ENCODE measurements at places on chromosomes 13 and 19.

DNA sequence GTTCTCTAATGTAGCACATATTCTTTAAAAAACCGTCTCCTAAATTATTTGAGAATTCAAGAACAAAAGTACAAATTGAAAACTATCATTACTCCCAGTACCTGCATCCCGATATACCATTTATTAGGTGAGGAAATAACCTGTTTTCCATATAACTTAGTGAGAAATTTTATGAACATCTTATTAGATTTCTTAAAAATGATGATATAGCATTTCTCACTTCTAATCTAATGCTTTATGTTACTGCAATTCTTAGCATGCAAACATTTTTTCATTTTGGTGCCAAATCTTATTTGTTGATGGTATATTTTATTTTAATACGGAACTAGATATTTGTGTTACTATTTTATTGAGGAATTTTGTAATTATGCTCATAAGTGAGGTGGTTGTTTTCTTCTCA is 1321.3 kb upstream of the SLC10A2 start:
- no peak for DNase-seq

GRCh38 chr13:40530961-40531360 is 135.5 kb downstream of the FOXO1 start:
- no peak for DNase-seq

GRCh38 chr13:50130123-50130946 is 115.1 kb downstream of the KCNRG start:
- DNase-seq = peak; percentile 50

DNA sequence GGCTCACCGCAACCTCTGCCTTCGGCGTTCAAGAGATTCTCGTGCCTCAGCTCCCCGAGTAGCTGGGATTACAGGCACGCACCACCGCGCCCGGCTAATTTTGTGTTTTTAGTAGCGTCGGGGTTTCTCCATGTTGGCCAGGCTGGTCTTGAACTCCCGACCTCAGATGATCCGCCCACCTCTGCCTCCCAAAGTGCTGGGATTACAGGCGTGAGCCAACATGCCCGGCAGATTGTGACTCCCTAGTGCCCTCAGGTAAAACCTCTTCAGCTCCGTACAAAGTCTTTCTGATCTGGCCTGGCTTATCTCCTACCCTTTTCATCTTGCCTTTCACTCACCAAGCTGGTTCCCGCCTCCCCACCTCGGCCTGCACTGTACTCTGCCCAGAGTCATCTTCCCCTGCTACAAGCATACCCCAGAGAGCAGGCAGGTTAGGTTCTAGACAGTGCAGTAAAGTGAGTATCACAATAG is 15.0 kb downstream of the BICRA start:
- peak; percentile 65 for DNase-seq

DNA sequence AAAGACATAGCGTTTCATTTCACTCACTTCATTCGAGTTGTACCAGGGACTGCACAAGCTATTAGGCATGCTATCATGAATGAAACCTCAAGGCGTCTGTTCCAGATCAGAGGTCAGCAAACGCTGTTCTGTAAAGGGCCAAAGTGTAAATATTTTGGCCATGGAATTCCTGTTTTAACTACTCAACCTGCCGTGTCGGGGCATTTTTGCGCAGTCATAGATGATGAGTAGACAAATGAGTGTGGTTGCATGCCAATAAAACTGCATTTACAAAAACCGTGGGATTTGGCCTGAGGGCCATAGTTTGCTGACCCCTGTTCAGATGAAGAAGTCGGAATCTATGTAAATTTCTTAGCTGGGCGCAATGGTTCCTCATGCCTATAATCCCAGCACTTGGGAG is 6.5 kb downstream of the INSR start:
- DNase-seq = no peak

DNA sequence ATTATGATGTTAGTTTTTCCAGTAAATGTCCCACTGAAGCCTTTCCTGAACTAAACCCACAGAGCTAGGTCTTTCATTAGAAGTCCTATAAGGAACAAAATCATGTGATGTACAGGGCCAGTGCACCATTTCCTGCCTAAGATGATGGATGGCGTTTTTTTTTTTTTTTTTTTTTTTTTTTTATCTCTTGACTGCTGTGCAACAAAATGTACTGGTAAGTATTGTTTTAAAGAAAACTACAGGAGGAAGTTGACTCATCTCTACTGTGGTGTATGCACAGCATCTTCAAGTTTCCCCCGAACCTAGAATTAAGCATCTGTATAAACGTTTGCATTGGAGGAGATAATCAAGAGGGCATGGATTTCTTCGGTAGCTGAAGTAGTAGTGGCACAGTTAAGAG is 197.5 kb downstream of the NBEA start:
- no peak for DNase-seq

GRCh38 chr13:60120617-60121336 is 43.0 kb downstream of the DIAPH3 start:
- DNase-seq = no peak

DNA sequence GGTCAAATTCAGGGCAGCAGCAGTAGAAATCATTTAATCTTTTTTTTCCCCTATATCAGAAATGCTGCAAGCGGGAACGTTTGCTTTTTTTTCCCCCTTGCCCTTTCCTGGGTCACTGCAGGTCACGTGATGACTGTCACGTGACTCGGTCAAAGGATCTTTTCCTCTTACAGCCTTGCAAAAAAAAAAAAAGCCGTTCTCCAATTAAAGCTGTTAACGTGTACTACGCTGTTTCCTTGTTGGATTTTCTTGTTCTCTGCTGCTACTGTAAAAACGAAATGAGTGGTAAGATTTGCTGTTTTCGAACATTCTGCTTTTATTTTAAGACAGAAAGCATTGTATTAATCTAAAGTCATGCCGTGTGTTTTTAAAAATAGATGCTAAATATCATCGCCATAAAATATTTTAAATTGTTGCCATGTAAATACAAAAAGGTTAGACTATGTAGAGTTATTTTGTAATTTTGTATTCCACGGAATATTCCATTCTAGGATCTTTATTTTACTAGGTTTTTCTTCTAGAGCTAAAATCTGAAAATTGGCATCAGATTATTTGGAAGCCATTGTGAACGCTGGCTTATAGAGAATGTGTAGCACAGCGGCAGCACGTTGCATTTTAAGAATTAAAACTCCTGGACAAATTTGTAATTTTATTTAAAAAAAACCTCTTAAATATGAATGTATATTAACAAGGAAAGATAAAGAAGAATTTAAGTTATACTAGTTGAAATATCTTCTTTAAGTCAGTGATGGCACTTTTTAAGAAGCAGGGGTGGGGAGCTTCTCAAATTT is 109.8 kb upstream of the MLNR start:
- peak; percentile 84 for DNase-seq

DNA sequence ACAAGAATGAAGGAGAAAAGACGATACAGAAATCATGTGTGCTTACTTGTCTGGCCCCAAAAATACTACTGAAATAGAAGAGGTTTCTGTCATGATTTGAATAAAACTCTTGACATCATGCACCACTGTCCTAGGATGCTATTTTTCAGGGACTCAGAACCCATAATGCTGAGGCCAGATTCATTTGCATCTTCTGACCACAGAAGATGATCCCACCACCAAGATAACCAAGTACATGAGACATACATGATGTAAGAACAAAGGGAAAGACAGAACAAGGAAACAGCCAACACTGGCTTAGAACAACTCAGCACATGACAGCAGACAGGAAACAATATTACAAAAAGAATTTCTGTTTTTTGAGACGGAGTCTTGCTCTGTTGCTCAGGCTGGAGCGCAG is 2.5 kb downstream of the ZNF552 start:
- DNase-seq = no peak

- no peak for DNase-seq
Measured at GRCh38 chr13:23574421-23575145, 4.4 kb downstream of the TNFRSF19 start.

- DNase-seq = no peak
Measured at GRCh38 chr19:6298413-6298812, 18.6 kb upstream of the MLLT1 start.

GRCh38 chr19:55697069-55697440 is 22.0 kb downstream of the EPN1 start:
- DNase-seq = no peak

- peak; percentile 93 for DNase-seq
Measured at GRCh38 chr13:27043013-27043412, 128.6 kb downstream of the USP12 start.

- no peak for DNase-seq
Measured at GRCh38 chr13:111278258-111278657, 42.2 kb upstream of the TEX29 start.

GRCh38 chr13:97423300-97424045 is 10.5 kb upstream of the RAP2A start:
- no peak for DNase-seq

GRCh38 chr13:112790735-112791641 is 101.2 kb downstream of the ATP11A start:
- DNase-seq = no peak

- DNase-seq = no peak
Measured at GRCh38 chr13:50129081-50129705, 113.9 kb downstream of the KCNRG start.

- peak; percentile 2 for DNase-seq
Measured at GRCh38 chr13:72677431-72677830, 50.0 kb downstream of the MZT1 start.

- no peak for DNase-seq
Measured at GRCh38 chr19:16897856-16898161, 9.0 kb downstream of the F2RL3 start.

DNA sequence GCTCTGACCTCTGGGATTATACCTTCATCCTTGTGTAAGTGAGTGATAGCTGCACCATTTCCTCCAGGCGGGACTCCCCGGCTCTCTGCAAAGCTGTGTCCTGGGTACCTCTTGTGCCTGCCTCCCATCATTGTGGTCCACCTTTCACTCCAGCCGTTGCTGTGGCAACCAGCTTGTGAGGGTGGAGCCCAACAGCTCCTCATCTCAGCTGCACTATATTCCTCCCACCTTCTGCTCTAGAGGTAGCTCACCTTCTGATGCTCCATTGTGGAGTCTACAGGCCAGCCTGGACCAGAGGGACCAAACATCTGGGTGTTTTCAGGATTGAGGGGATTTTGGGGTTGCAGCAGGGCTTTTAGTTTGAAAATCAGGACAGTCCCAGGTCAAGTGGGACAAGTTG is 708.2 kb downstream of the UQCRFS1 start:
- DNase-seq = no peak

DNA sequence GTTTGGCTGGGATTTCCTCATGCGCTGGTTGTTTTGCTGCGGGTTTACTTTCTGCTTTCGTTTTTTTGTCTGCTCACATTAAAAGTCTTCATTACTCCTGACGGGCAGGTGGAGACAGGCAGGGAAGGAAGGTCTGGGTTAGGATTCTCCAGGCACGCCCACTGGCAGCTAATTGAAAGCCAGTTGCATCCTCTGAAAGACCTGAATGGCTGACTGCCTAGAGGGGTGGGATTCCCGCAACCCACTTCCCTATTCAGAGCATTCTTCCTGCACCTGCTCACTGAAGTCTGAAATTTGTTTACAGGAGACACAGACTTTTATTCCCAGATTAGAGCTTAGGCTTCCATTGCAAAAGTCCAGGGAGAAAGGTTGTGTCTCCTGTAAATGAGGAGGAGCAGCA is 172.0 kb downstream of the UQCRFS1 start:
- DNase-seq = no peak

- DNase-seq = no peak
Measured at GRCh38 chr13:23777575-23777870, 111.7 kb downstream of the MIPEP start.

Data from SW480 (cell line).